ENCODE measurements at places on chromosomes 7 and 10. TPM values are rescaled to one million over a fixed set of nuclear protein-coding genes. Genes with fewer than 3 reads are reported as not detected.

PDK4 gene
- total RNA-seq: 185 TPM

- no peak for DNase-seq
These were observed 5.3 kb downstream of the SH3PXD2A start for GRCh38 chr10:103849880-103850571.

FOXL3 gene
- total RNA-seq: not detected

DNA sequence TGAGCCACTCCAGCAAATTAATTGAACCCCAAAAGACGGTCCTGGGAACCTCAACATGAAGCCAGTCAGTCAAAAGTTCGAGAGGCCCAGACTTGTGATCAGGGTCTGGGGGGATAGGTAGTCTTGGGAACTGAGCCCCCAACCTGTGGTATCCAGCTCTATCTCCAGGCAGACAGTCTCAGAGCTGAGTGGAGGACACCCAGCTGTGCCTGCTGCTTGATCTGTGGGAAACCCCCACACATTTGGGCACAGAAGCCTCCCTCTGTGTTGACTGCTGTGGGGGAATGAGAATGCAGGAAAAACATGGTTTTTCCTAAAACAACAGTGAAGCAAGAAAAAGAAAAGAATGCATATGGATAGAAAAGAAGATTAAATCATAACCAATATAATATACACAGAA is 16.3 kb upstream of the SNX8 start:
- DNase-seq: no peak

DNA sequence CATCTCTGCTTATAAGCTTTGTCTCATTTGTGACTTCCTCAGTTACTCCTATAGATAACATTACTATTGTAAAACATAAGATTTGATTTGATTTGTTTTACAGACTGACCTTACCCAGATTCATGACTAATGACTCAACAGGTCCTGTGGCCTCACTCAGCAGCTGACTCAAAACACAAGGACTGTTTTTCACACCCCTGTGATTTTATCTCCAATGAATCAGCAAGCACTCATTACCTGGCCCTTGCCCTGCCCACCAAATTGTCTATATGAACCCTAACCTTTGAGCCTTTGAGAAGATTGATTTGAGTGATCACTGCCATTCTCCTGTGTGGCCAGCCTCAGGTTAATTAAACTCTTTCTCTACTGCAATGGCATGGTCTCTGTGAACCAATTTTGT is 1064.6 kb upstream of the LRRTM3 start:
- no peak for DNase-seq

DNA sequence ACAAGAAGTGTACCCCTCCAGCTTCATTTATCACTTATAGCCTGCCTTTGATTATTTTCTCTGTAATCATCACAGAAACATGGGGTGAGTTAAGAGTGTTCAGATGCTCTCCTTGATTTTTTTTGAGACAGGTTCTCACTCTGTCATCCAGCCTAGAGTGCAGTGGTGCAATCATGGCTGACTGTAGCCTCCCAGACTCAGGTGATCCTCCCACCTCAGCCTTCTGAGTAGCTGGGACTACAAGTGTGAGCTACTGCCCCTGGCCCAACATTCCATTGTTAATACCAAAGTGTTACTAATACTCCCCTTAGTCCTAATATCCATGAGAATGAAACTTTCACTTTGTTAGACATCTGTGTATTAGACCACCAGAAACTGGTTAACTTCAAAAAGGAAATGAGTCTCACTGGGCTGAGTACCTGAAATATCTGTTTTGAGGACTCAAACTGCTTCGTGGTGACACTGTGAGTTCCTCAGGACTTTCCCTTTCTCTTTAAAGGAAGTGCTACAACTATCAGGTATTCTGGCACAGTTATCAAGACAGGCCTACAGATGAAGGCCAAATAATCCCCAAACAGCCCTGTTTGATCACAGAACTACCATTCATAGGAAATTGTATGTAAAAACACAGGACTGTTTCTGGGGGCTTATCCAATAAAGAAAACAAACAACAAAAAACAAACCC is 20.5 kb upstream of the CFAP70 start:
- DNase-seq: no peak

UMAD1 gene
- 11.8 TPM for total RNA-seq

DIP2C gene
- 29.4 TPM for total RNA-seq

DNA sequence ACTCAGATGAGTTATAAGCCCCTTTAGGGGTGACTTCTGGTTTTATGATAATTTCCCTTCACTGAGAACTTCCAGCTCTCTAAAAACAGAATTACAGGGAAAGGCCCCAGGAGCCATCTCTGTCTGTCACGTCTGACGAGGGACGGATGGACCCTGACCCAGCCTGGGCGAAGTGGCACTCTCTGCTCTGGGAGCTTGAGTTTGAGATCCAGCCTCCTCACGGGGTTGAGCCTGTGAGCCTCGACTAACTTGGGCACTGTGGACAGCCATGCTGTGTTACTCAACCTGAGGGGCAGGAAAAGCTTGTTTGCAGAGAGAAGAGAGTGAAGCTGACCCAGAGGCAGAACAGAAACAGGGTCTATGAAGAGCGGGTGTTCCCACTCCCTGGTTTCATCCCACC is 54.6 kb upstream of the MNX1 start:
- no peak for DNase-seq

DNA sequence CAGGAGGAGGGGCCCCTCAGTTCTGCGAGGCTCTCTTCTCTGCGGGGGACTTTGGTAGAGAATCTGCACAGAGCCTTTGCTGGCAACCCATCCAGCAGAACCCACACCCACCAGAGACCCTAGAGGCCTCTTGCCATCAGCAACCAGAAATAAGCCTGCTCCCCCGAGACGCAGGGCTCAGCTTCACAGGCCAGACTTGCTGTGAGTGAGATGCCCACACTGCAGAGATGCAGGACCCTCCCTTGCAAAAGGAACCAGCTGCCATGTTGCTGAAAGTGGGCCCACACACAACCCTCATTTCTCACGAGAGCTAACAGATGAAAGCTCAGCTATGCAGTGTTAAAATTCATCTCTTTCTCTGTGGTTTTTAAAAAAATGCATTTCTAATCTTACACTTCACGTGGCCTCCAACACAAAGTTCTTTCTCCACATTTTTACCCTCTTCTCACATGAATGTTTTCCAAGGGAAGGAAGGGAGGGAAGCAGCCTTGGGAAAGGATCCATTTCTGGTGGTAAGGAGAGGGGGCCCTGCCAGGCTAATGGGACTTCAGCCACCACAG is 171.6 kb downstream of the CCDC3 start:
- DNase-seq: no peak

DNA sequence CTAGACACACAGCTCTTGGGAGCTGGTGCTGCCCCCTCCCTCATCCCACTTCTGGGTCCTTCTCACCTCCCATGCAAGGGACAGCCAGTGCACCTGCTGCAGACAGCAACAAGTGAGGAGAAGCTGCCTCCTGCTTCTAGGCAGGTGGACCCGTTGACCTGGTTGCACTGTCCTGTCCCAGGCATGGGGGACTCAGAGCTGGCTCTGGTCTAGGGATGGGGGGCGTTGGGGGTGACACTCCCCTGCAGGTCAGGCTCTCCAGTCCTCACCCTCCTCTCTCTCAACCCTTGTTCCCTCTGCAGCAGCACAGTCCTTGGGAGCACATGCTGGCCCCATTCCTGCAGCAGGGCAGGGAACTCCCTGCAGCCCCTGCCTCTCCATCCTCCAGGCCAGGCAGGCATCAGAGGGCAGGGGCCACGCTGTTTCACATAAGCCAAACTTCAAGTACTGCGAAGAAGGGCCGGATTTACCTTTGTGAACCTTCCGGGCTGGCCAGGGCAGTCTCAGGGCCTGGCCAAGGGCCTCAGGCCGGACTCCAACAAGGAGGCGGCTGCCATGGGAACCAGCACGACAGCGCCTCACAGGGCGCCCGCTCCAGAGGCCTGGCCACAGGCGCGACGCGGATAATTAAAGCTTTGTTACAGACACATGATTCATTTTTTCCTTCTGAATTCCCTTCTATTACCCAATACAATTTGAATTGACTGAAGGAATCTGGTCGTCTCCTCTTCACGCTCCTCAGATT is 48.5 kb downstream of the RASGEF1A start:
- no peak for DNase-seq

GHRHR gene
- total RNA-seq: not detected

DNA sequence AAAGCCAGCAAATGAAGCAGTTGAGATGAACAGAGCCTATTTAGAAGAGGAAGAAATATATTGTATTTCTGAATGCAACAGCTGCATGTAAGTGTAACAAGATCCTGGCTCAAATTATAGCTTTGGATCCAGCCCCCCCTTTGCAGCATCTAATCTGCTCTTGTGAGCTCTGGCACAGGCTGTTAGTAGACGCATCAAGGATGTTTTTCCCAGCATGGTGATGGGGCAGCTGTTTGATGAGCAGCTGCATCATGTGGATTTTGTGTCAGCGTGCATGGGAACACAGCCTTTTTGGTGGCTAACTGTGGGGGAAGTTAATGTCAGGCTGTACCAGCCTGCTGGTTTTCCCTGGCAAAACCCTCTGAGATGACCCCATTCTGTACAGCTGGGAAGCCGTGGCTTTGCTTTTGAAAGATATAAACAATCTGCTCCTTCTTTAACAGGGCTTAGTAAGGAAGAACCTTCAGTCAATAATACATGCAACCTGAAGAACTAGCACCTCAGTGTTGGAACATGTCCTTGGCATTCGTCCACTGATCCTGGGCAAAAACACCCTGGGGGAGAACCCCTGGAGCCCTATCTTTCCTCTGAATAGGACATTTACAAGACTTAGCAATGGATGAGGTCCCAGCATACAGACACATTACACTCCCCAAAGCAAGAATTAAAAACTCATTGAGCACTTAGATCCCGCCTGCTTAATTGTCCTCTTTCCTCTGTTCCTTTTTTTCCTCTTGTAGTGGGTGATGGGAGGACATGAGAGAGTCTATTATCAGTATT is 70.6 kb downstream of the NPS start:
- no peak for DNase-seq

- no peak for DNase-seq
These were observed 103.4 kb downstream of the SDK1 start for GRCh38 chr7:3404501-3404900.

DNA sequence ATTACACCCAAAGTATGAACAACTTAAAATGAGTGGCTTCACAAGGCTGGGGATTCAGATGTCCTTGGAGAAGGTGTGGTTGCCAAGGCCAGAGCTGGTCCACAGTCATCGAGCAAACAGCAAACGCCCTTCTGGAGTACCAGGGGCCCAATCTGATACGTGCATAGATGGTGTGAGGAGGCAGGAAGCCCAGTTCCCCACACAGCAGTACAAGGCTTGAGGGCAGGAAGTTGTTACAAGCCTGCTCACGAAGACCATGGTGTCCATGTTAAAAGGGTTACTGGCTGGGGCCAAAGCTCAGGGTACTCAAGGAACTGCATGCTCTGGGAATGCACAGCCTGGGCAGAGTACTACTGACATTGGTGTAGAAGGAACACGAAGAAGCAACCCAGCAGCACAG is 4.6 kb upstream of the ANKRD26 start:
- no peak for DNase-seq

Data from ovary (tissue), 10 donors.